ENCODE measurements at places on chromosomes 6 and 20.

DNA sequence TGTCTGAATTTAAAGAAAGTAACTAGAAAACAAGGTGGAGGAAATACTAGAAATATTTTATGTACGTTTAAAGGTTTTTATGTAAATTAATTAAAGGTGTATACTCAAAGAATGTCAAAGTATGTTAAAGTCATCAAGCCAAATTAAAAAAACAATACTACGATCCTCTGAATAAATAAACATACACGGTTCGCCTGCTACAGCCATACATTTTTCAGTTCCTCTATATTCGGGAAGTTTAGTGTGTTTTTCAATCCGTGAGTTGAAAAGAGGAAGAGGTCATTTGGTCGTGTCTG, 626 bp downstream of the STX7 start:
- DNase-seq, result no peak

DNA sequence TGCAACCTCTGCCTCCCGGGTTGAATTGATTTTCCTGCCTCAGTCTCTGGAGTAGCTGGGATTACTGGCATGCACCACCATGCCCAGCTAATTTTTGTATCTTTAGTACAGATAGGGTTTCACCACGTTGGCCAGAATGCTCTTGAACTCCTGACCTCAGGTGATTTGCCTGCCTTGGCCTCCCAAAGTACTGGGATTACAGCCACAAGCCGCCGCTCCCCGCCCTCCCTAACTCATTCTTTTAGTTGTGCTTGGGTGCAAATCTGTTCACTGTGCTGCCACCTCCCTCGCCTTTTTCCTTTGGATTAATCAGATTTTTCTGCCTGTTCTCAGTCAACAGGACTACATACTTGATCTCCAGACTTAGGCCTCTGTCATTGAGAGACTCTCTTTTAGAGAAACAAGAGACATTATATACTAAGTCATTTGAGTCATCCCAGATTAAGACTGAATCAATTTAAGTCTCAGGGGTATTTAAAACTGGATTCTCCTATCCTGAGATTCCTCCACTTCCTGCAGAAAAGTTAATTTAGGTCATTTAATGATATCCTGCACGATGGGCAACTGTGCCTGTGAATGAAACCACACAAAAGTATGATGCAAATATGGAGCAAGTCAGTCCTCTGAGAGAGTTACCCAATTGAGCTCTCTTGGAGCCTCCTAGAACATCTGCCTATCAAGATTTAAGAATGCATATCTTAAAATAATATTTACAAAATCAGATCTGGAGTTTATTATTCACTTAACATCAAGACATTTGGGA, 136.1 kb upstream of the THEMIS start:
- no peak for DNase-seq

DNA sequence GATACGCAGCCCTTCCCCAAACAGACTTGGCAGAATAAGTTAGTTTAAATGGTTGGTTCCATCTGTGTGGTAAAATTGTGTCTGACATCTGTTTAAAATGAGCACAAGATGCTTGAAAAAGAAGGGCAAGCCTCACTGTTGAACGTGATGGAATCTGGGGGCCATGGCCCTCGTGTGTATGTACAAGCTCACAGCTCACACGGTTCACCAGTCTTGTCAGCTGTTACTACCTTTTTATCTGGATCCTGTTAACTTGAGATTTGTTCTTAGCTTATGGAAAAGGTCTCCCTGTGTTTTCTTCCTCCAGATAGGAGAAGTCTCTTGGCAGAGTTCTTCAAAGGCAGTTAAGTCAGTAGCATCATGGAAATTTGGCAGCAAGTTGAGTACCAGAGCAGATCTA, 270.6 kb downstream of the KHDC1L start:
- DNase-seq, result no peak

GRCh38 chr6:155147958-155148663, 115.7 kb upstream of the CLDN20 start:
- no peak for DNase-seq

GRCh38 chr20:44142413-44142812, 44.6 kb downstream of the JPH2 start:
- DNase-seq, result no peak

- no peak for DNase-seq
These were observed 40.2 kb downstream of the PPP1R3G start for GRCh38 chr6:5125152-5126006.

DNA sequence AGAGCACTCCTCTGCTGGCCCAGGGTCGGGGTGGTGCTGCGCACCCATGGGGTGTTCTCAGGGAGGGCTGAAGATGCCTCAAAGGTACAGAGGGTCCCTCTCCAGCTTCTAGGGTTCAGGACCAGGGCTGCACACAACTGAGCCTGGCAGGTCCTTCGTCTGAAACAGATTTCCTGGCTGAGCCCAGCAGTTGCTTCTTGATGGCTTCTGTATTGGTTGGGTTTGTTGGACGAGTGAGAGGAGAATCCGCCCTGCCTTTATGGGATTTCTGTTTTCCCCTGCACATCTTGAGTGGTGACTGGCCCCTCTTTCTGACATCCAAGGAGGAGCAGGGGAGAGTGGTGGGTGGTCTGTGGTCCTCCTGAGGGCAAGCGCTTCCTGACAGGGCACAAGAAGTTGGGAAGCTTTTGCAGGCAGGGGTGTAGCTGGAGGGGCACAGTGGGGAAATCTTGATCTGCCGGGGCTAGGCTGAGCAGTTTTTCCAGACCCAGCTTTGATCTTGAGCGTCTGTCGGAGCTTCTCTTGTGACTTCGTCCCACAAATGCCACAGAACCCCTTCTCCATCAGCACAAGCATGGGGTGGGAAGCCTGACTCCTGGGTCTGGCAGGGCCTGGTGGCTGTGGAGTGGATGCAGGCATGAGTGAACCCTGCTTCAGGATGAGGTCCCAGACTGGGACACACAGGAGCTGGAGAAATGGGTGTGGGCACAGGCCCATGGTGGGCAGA, 116.5 kb downstream of the SYNDIG1 start:
- DNase-seq, result no peak

GRCh38 chr6:46473881-46474280, 17.4 kb downstream of the RCAN2 start:
- DNase-seq, result no peak

GRCh38 chr6:158892266-158892665, 73.1 kb upstream of the EZR start:
- no peak for DNase-seq

GRCh38 chr6:41392246-41392645, 56.8 kb downstream of the NCR2 start:
- no peak for DNase-seq

GRCh38 chr6:131910219-131910589, 41.0 kb downstream of the CCN2 start:
- no peak for DNase-seq

GRCh38 chr6:136404627-136405419, 115.2 kb upstream of the BCLAF1 start:
- DNase-seq, result no peak

- DNase-seq, result no peak
These were observed 85.4 kb downstream of the NDUFAF5 start for GRCh38 chr20:13870170-13870748.

GRCh38 chr6:80366714-80367113, 260.2 kb downstream of the BCKDHB start:
- DNase-seq, result no peak

DNA sequence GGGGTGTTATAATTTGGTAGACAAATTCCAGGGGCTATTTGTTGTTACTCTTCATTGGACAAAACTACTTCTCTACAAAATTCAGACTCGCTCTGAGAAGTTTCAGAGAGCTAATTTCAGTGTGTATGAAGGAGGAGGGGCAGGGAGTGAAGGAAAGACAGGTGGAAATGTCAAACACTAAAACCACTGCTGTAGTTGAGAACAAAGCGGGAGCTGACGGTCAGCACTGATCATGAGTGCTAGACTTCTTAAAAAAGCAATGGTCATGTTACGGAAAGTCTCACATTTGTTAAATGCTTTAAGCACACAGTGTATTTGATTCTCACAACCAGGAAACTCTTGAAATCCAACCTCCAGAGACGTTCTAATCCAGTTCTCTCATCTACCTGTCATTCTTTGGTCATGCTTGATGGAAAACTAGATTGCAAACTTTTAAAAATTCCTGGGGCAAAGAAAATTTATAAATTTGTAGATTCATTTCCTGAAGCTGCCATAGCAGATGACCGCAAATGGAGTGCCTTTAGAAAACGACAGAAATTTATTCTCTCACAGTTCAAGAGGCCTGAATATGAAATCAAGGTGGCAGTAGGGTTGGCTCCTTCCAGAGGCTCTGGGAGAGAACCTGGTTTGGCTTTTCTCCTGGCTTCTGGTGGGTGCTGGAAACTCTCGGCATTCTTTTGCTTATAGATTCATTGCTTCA, 100.7 kb upstream of the CARMIL1 start:
- no peak for DNase-seq

- no peak for DNase-seq
These were observed 3.9 kb upstream of the ECI2 start for GRCh38 chr6:4139272-4139671.

- no peak for DNase-seq
These were observed 1.6 kb downstream of the TPBG start for GRCh38 chr6:82365016-82365795.

- DNase-seq, result no peak
These were observed 641 bp downstream of the TEAD3 start for GRCh38 chr6:35496036-35496840.

DNA sequence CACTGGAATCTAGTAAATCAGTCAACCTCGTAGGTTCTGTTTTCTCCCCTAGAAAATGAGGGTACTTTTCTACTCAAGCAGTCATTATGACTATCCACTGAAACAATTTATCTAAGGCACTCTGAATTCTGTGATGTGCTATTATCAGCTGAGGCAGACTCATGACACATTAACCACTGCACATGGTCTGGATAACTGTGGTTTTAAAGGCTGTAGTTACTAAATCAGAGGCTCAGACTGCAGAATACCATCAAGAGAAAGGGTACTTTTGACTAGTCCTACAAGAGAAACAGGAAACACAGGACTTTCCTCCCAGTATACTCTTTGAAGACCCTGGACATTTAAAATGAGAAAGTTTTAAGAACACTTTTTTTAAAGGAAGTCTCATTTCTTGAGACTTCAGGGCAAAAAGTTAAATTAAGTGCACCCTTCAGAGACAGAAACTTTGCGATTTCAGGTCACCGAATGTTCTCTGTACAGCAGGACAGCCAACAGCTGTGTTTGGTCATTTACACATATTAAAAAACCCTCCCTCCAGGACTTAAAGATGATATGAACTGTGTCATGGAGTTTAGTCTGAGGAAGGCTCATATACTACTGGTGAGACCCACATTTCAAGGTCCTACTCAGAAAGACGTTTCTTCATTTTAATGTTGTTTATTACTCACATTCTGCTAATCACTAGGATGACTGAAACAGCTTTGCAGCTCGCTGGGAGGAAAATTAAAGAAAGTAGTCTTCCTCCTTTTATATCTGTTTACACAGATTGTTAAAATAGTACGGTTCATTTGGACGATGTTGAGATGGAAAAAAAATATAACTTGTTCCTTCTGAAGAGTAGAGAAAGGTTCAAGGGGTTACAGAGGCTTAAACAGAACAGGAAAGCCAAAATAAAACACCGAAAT, 19.9 kb downstream of the ATXN1 start:
- DNase-seq, result no peak

DNA sequence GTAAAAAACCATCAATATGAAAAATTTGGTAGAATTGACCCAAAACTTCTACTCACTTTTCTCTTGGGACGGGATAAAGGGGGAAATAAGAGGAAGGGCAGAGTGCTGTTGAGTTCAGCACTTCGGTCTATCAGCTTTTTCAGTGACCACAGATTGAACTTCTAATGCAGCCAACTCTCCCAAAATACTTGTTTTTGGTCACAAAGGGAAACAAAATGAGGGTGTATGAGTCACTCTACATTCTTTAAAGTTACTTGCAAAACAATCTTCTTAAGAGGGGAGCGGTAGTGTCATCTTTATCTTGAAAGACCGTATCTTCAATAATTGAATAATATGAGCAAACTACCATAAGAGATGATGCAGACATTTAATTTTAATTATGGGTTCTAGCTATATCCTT, 661.3 kb downstream of the CD109 start:
- DNase-seq, result no peak

- DNase-seq, result no peak
These were observed 40.8 kb downstream of the KCNK17 start for GRCh38 chr6:39273406-39273821.

DNA sequence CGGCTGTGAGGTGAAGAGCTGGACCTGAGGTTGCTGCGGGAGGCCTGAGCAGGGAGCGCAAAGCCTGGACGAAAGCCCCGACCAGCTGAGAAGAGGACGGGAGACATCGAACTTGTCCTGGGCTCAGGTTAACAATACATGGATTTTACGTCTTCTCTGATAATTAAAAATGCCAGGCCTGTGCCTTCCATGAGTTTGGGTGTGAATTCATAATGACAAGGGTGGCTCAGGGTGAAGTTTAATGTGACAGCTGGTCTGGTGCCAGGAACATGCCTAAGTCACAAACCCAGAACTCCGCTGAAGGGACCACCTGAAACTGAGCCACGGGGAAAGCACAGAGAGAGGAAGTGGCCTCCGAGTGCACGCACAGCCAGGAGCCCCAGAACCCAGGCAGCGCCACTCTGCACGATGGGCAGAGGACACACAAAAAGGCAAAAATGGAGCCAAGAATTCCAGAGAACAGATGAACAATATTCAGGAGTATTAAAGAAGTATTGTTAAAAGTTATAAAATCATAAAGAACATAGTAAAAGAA, 150.1 kb upstream of the RPS6KA2 start:
- DNase-seq, result no peak

GRCh38 chr20:43458422-43458924, 777 bp downstream of the SRSF6 start:
- DNase-seq, result no peak

GRCh38 chr6:69202768-69203167, 567.7 kb downstream of the ADGRB3 start:
- DNase-seq, result no peak

GRCh38 chr6:152351742-152352141, 285.4 kb downstream of the SYNE1 start:
- no peak for DNase-seq

- DNase-seq, result no peak
These were observed 59.0 kb downstream of the ANKRD60 start for GRCh38 chr20:58169450-58169849.

DNA sequence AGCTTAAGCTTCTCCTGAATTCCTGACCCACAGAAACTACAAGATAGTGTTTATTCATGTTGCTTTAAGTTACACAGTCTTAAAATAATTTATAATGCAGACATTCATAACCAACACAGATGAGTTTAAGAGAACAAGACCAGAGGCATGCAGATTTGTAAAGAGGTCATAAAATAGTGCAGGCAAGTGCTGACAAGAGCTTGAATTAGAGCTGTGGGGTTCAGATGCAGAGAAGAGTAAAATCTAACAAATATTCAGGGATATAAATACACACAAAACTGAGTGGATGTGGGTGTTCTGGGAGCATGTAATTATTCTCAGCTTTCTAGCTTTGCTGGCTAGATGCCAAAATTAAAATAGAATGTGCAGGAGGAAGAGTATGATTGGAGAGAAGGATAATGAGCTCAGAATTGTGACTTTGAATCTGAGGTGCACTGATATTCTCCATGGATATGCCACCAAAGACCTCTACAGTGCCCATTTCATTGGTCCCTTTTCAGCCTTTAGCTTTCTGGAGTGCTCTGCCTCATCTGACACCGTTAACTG, 291.9 kb upstream of the SGK1 start:
- DNase-seq, result peak; percentile 36

GRCh38 chr20:3922223-3922982, 33.2 kb downstream of the PANK2 start:
- no peak for DNase-seq

GRCh38 chr20:4060856-4061695, 45.7 kb upstream of the RNF24 start:
- no peak for DNase-seq

GRCh38 chr6:153090241-153090930, 40.7 kb downstream of the RGS17 start:
- DNase-seq, result no peak
